ENCODE measurements at places on chromosomes 5 and 9.

DNA sequence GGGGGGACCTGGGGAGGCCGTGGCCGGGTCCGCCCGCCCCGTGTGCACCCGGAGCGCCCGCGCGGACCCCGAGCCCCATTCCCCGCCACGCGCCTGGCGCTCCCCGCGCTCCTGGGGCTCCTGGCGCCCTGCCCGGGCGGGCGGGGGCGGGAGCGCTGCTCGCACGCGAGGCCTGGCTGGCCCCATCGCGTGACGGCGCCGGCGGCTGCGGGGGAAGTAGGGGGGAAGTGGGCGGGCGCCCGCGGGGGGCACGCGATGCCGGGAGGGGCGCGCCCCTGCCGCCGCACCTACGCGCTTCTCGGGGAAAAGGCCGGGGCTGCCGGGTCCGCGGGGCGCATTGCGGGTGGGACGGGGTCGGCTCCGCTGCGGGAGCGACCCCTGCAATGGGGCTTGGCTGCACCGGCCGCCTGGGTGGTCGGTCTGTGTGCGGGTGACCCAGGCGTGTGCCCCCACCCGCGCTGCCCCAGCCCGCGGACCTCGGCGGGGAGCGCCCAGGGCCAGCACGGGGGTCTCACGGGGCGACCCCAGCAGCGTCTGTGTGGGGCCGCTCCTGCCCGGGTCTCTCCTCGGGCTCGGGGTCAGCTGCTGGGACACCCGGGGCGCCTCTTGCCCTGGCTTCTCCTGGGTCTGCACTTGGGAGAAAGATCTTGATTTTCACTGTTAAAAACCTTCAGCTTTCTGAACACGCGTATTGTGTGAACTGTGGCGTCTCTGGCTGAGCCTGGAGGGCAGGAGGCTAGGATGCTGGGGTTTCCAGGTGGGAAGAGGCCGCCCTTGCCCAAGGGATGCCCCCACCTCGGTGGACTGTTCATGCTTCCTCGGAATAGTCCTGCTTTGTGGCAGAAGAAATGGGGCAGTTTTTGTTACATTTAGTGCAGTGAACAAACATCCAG, 52.4 kb downstream of the AHRR start:
- peak; percentile 34 for DNase-seq

- peak; percentile 61 for DNase-seq
These were observed 114.9 kb upstream of the NFIB start for GRCh38 chr9:14428781-14429230.

DNA sequence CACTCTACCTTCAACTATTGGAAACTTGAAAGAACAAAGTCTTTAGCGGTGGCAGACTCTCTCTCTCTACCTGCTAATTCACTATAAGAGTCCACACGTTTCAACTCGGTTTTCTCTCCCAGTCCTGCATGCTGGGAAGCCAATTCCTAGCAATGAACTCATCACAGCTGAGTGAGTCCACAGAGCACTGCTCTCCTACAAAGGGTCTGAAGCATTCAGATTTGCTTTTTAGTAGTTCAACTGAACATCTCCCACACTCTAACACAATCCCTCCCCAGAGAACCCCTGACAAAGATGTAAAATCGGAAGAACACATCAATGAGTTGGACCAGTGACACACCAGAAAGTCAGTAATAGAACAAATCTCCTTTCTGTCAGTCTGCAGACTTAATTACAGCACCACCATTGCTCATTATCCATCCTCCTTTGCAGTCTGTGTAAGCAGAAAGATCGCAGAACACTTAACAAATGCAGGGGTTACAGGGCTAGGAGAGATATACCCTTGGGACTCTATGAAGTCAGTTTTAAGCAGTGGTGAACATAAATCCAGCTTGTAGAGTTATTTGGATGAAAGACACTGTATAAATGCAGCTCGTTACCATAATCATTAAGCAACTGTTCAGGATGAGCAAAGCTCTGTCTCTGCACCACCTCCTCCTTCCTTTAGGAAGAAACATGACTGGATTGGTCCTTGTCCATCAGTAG, 353.4 kb upstream of the GRIA1 start:
- DNase-seq = no peak

DNA sequence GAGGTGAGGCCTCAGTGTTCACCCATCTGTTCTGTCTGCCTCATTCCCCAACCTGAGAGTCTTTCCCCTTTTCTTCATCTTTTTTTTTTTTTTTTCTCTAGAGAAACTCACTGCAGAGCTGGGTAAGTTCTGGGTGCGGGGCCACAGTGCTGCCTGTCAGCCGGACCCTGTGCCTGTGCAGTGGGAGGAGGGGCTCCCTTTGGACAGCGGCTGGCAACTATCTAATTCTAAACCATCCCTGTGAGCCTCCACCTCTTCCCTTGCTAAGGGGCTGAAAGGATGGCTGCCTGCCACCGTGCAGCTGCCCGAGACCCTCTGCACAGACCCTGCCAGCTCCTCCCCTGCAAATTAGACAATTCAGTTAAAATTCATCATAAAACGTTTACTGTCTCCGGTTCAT, 14.1 kb downstream of the BTNL9 start:
- DNase-seq = no peak

DNA sequence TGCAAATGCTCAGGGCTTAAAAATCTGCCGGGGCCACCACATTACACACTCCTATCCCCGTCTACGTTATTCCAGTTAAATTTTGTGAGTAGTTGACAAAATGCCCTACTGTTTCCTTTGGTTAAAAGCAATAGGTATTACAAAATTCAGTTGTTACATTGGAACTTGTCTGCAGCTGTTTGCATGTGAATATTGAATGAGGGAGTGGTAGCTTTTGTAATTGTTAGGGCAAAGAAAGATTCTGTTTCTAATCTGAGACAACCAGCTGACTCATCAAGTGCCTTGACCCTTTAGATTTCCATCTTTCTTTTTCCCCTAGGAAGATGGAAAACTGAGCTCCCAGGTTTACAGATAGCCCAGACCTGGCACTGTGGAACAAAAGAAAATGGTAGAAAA, 30.2 kb downstream of the MAML1 start:
- DNase-seq = no peak

DNA sequence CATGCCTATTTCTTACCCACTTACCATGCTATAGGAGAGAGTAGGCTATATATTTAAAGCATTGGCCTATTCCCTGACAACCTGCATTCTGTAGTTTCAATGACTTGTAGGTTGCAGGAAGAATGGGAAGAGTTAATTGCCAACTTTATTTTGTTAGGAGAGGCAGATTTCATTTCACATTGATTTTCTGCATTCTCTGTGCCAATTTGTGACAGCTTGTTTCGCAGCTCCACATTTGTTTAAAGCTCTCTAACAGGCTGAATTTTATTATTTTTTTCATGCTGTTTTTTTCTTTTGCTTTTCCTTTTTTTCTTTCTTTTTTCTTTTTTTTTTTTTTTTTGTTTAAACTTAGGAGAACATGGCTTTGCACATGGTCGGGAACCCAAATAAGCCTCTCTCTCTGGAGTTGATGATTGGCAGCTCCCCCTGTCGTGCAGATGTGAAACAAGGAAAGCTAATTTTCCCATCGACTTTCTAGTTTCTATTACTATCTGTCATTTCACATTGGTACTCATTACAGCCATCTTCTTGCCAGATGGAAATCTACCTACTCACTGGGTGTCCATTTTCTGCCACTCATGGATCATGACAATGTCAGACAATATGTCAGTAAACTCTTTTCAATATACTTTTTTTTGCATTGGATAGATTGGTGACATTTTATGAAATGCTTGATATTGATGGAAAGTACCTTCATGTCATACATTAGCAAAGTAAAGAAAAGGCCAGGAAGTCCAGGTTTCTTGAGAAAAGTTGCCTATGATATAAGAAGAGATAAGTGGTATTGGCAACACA, 223.2 kb downstream of the KCTD16 start:
- DNase-seq = no peak

DNA sequence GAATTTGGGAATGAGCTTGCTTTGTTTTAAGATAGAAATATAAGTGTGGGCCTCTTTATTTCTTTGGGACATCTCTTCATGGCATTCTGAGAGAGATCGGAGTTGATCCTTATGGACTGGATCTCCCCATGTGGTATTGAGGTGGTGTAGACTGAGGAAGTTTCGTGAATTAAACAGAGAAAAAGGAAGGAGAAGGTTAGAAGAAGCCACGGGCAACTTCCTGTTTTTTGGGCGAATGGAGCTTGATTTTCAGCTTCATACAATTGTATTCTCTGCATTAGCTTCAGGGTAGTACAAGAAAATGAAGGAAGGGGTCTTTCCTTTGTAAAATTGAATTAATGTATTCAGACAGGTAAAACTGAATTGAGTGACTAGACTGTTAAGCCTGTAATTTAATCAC, 70.5 kb upstream of the HMHB1 start:
- DNase-seq = no peak

All from kidney tubule cell (primary cell).